ENCODE measurements at places on chromosomes 11 and 22.

DNA sequence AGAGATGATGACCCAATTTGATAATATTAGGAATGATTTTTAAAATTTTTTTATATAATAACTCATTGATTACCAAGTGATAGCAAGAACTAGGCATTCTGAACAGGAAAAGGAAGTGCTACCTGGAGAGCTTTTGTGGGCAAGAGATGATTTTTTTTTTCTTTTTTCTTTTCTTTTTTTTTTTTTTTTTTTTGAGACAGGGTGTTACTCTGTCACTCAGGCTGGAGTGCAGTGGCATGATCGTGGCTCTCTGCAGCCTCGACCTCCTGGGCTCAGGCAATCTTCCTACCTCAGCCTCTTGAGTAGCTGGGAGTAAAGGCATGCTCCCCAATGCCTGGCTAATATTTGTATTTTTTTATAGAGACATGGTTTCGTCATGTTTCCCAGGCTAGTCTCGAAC is 40.4 kb downstream of the TNRC6B start:
- DNase-seq, result no peak

GRCh38 chr11:7488681-7489080 is 3.4 kb downstream of the OLFML1 start:
- DNase-seq, result no peak

DNA sequence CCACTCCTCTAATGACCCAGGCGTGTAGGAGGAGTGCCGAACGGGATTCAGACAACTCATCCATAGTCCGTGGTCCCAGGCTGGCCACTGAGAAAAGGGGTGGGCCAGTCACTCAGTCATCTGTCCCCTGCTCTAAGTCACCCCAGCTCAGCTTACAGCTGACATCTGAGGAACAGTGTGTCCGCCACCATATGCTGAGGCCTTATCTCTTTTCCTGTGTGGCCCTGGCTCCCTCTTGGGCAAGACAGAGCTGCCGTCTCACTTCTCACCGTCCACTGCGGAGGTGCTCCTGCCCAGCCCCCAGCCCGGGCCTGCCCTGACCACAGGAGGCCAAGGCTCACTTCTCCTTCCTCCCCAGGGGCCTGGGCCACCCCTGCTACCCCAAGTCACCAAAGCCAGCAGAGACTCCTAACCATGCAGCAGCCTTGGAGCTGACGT is 6.8 kb downstream of the CCDC86 start:
- DNase-seq, result no peak

DNA sequence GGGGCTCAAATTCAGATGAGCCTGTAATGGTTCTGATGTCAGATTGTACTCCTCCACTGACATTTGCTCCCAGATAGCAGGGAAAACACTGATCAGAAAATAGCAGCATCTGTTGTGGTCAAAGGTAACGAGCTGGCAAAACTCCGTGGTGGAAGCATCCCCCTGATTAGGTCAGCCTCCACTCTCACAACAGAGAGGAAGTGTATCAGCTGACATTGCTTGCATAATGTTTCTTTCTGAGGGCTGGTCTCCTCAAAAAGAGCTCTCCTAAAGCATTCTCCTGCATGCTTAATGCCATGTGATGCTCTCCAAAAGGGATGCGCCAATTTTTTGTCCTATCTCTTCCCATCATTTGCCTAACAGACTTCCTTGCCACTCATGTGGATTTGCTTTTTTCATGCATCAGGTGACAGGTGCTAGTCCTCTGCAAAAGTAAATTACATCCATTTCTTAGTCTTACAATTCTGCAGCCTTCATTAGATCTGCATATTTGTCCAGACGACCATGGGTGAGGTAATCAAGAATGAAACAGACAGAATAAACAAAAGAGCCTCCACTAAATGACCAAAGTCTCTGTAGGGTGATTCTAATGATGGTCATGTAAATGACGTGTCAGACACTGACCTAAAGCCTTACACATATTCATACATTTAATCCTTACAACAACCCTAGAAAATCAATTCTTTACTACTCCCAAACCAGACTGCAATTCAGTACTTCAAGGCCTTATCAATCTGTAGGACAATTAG is 6.4 kb upstream of the TENM4 start:
- no peak for DNase-seq

DNA sequence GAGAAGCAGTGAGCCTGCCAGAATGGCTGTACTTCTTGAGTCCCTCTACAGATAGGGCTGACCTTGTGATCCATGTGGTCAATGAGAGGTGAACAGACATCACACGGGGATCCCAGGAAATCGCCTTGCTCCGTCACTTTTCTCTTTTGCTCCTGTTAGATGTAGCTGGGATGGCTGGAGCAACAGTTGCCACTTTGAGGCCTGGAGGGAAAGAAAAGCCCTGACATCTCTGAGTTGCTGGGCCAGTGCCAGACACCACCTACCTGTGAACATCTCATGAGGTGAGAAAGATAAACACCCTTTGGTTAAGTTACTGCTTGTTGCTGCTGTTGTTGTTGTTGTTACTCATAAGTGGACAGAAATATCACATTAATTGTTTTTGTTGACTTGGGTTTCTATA is 840.3 kb downstream of the TBC1D22A start:
- no peak for DNase-seq

- DNase-seq, result no peak
Observed at GRCh38 chr11:60097189-60097588, 8.7 kb downstream of the MS4A2 start.

DNA sequence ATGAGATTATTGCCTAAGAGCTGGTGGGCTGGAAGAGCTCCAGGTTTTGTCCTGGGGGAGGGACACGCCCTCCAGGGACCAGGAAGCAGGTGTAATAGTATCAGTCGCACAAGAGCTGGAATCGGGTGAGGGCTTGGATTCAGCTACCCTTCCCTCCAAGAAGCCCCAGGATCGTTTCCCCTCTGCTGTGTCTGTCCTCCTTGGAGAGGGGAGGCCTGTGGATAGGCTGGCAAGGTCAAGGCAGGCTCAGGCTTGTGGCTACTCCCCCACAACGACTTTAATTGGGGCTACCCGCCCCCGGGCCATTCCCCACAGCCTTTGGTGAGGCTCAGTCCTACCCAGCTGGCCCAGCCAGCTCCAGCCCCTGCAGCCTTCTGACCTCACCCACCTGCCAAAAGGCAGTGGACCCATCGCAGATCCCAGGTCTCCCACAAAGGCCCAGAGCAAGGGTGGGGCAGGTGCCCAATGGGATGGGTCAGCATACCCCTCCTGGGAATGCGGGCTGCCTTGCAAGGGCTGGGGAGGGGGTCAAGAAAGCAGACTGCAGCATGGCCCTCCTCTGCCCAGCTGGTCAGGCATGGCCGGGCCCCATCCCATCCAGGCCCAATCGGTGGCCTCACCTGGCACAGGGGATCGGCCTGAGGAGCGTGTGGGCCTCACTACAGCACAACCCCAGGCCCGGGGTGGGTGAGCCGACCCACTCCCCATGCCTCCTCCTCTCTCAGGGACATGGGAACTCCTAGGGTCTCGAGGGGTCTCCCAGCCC is 1.0 kb downstream of the CTSD start:
- no peak for DNase-seq

Measured in CD4-positive, alpha-beta T cell treated with Interferon alpha-2 for 1 hour (primary cell).